Foreskin keratinocyte (primary cell): ENCODE measurements at places on chromosomes 12 and 14.

GRCh38 chr12:44875954-44876543 is at the start of gene NELL2:
Gene NELL2 (minus strand): TSS chr12:44876315. CDS start chr12:44875869, 446 bp downstream.
- DNase-seq = no peak

GRCh38 chr14:59484639-59485175 is 390 bp downstream of the JKAMP start:
- no peak for DNase-seq

GRCh38 chr12:49358483-49359141 is 8.7 kb upstream of the SPATS2 start:
- peak; percentile 68 for DNase-seq

DNA sequence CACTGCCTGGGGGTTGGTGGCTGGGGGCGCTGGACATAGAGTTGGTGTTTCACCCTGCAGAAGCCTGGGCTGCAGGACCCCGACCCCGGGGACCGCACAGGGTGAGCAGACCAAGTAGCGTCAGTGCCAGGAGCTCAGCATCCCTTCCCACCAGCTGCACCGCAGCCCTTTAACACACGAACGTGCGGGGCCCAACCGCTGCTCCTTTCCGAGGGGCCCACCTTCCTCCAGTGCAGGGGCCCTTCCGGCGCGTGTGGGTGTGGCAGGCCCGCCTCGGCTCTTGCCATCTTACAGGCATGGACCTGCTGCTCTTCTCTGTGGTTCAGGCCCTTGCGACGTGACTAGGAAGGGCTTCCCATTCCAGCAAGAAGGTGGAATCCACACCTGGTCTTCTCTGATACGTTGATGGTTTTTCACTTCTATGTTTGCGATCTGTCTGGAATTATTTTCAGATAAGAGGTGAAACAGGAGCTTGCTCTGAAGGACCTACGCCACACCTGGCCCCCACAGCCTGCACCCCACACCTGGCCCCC is 47.8 kb downstream of the LRCOL1 start:
- no peak for DNase-seq

GRCh38 chr12:1723721-1724120 is 32.9 kb downstream of the ADIPOR2 start:
- no peak for DNase-seq

- no peak for DNase-seq
Measured at GRCh38 chr12:450438-450837, 9.3 kb upstream of the B4GALNT3 start.
